ENCODE measurements at places on chromosomes 3 and 15.

DNA sequence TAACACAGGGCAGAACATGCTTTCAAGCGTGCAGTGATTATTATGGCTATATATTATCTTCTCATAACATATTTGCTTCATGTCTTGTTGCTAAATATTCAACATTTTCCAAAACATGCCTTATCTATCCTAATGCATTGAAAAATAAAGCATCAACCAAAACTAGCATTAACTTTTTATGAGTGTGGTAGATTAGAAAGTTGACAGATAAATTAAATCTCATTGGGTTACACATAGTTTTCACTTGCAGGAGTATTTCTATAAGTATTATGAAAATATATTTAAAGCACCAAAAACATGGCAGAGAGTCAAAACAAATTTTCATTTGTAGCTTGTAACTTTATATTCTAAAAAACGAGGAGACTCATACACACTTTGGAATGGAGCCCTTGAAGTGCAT lies 141.5 kb downstream of the CADM2 start:
- DNase-seq = no peak
- no peaks in the 10 kb centered on the region for H3K36me3 ChIP-seq
- no peak overlapping the region for H3K27ac ChIP-seq
- H3K4me3 ChIP-seq = no peak overlapping the region
- no peaks in the 10 kb centered on the region for H3K4me1 ChIP-seq
- H3K27me3 ChIP-seq = no peaks in the 10 kb centered on the region

DNA sequence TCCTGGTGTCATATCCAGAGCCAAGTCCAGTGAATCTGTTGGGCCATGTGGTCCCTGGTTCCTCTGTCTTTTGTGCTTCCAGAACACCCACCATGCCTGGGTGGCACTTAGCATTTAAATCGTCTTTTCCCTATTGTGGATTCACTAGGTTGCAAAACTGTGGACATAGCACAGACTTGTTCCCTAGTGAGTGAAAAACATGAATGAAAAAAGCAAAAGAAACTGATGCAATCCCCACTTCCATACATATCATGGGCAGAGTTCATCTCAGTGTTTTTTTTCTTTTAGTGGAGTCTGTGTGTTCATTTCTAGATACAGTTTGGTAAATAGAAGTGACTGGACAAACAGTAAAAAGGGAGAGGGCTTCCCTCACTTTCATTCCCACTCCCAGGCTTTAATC lies 170.5 kb downstream of the SLCO3A1 start:
- H3K4me1 ChIP-seq = no peaks in the 10 kb centered on the region
- H3K4me3 ChIP-seq = no peak overlapping the region
- no peaks in the 10 kb centered on the region for H3K36me3 ChIP-seq

DNA sequence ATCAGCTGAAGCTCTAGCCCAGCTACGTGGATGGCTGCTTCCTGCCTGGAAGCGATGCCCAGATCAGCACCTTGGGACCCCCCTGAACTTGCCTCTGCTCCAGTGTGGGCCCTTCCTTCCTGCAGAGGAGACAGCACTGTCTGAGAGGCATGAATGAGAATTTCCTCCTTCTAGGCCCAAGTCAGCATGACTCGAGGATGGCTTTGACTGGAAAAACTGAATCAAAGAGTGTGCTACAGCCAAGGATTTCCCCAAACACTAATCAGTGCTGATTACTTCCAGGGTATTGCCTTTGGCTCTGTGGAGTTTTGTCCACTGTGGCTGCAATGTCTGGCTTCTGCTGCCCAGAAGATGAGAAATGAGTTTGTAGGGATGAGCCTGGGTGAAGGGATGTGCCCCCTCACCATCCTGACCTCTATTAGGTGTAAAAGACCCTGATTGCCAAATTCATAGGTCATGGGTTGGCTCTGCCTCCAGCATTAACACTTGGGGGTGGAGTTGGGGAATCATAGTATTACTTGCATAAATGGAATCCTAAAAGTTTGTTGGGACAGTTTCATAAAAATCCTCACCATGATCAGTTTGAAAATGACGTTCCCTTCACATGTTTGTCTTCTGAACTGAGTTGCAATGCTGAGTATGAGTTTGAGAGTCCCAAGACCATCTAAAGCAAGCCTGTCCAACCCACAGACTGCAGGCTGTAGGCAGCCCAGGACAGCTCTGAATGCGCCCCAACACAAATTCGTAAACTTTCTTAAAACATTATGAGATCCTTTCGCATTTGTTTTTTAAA lies 36.7 kb downstream of the FLNB start:
- H3K4me3 ChIP-seq = no peak overlapping the region
- DNase-seq = no peak
- H3K27me3 ChIP-seq = no peaks in the 10 kb centered on the region
- no peak overlapping the region for H3K27ac ChIP-seq

- H3K4me1 ChIP-seq = peaks cover 42% of the 10 kb centered on the region
- no peak for DNase-seq
- no peak overlapping the region for H3K4me3 ChIP-seq
- H3K27me3 ChIP-seq = no peaks in the 10 kb centered on the region
These were observed 22.0 kb upstream of the CHCHD6 start for GRCh38 chr3:126682009-126682408.

DNA sequence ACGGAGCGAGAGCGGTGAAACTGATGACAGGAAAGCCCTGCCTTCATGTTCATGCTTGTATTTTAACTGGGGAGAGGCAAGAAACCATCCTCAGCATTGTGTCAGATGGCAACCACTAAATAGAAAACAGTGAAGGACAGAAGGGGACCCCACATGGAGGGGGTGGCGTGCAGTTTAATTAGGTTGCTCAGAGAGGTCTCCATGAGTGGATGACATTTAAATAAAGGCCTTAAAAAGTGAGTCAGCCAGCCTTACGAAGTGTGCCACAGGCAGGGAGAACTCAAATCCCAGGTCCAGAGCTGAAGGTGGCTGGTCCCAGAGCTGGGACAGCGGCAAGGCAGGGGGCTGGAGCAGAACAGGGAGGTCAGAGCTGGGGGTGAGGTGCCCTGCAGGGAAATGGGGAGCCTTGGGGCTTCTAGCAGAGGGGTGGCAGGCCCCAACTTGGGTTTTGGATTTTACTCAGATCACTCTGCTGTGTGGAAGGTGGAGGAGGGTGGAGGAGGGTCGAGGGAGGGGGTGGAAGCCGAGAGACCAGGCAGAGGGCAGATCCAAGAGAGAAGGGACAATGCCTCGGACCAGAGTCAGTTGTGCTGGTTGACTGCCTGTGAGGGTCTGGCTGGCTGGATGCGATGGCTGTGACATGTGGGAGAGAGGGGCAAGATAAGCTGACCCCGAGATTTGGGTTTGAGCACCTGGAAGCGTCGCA lies 73.7 kb downstream of the KLF13 start:
- DNase-seq = no peak
- H3K4me3 ChIP-seq = no peak overlapping the region
- H3K27me3 ChIP-seq = no peaks in the 10 kb centered on the region

DNA sequence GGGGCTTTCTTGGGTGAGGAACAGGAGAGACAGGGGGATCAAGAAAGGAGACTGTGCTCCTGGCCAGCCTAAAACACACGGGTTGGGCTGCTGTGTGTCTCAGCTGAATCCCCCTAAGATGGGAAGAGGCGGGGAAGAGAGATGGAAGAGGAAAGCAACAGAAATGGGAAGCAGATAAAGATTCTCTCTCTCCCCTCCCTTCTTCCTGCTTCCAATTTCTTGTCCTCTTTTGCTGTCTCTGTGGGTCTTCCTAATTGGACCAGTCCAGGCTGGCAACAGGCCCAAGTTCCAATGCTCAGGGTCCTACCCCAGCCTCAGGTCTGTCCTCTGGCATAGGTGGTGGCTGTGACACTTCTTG lies 7.1 kb downstream of the ISLR2 start:
- no peaks in the 10 kb centered on the region for H3K36me3 ChIP-seq
- DNase-seq = no peak
- H3K4me3 ChIP-seq = no peak overlapping the region
- no peak overlapping the region for H3K27ac ChIP-seq

DNA sequence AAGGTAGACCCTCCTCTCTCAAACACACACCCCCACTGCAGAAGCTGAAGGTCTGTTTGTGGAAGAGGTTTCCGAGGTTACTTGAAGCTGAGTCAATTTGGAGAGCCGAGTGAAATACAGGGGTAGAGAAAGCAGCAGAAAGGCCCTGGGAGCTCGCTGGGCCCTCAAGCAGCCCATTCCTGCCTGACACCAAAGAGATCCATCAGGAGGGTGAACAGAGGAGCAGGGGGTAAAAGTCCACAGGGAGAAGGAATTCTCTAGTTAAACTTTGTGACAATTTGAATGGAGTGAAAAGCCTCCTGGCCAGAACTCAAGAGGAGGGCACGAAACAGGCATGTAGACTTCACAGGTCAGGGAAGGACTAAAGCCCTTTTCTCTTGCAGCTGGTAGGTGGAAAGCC lies 13.6 kb upstream of the SLC27A2 start:
- no peaks in the 10 kb centered on the region for H3K36me3 ChIP-seq
- no peaks in the 10 kb centered on the region for H3K4me1 ChIP-seq

GRCh38 chr15:20340931-20341661 lies 200.5 kb downstream of the GOLGA6L6 start:
- no peak overlapping the region for H3K4me3 ChIP-seq
- no peaks in the 10 kb centered on the region for H3K27me3 ChIP-seq
- DNase-seq = no peak
- no peak overlapping the region for H3K27ac ChIP-seq

Data from tibial nerve (tissue), 4 donors.